GM12864 (cell line): ENCODE measurements at places on chromosomes 12 and 14.
A peak's percentile ranks its signal among the peaks of the same experiment; 100 is the strongest.

DNA sequence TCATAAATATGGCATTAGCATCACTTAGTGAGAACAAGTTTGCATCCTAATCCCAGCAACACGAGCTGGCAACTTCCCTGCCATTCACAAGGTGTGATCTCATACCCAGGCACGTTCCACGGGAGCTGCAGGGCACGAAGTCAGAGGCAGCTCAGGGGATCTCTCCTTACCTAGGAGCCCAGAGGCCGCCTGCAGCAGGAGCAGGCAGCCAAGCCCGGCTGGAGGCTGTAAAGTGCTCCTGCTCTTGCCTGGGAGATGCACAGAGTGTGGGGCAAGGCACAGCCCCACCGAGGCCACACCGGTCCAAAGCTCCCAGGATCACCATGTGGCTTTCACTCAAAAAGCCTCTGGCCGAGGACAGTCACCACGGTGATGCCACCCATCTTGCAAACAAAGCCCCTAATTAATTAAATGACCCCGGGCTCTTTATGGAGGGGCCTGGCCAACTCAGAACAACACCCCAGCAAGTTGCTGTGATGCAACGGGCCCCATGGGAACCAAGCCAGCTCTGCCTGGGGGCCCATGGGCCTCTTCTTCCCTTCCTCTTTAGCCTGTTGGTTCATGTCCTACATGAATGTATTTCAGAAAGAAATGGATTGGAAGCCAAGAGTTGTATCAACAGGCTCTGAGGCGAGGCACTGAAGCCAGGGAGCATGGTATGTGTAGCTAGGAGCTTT is 26.5 kb downstream of the NUAK1 start:
- no peak for DNase-seq

- no peak for DNase-seq
These were observed 9.7 kb downstream of the TPH2 start for GRCh38 chr12:71948390-71948789.

GRCh38 chr12:11793921-11794710 is 144.6 kb downstream of the ETV6 start:
- DNase-seq, result no peak

- no peak for DNase-seq
These were observed 732.4 kb downstream of the AACS start for GRCh38 chr12:125797421-125798175.

DNA sequence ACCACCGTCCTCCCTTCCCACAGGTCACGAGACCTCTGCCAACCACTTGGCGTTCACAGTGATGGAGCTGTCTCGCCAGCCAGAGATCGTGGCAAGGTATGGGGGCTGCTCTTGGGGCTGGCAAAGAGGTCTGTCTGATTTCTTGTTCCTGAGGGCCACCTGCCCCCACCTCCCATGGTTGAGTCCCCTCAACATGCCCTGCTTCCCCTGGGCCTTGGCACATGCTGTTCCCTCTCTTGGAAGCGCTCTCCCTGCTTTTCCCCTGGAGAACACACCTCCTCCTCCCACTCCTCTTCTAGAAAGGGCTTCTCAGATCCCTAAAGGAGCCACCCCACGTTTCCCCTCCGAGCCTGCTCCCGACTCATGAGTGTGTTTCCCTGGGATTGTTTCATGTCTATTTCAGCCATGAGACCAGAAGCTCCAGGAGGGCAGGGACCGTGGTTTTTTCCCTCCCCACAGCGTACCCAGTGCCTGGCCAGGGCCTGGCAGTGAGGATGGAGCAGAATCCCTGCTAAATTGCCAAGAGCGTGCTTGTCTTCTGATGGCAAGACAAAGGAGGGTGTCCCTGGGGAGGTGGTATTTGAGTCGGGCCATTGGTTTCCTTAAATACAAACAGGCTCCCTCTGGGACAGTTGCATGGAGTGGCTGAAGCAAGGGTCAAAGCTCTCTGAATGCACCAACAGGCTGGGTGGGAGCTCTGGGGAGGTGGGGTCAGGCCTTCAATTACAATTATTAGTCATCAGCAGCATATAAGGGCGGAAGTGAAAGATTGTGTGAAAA is 34.1 kb downstream of the CYP46A1 start:
- DNase-seq, result peak; percentile 18

DNA sequence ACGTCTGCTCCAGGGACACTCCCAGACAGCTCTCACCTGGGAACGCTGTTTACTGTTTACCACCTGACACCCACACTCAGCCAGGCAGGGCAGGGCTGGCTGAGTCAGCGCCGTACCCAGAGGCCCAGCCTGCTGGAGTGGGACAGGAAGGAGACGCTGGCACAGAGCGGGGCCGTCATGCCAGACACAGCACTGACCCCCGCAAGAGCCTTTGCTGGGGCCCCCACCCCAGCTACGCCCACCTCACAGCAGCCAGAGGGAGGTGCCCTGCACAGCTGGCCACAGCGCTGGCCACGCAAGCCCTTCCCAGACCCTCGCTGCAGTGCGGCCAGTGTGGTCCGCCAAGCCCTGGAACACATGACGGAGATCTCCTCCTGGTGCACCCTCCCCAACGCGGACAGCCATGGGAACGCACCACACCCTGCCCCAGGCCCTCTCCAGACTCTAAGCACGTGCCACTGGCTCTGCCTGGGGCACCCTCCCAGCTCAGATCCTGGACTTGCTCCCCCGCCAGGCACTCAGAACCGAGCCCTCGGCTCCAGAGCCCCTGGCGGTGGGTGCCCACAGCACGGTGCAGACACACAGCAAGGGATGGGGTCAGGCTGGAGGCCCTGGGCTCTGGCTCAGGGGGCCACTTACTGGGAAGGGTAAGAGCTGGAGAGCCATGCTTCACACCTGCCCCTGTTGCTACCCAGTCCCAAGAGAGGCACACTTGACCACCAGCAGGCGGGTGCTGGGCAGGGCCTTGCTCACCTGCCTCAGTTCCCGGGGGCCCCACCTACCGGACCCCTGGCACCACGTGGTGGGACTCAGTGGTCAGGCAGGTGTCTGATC is 5.7 kb downstream of the AHNAK2 start:
- DNase-seq, result no peak

DNA sequence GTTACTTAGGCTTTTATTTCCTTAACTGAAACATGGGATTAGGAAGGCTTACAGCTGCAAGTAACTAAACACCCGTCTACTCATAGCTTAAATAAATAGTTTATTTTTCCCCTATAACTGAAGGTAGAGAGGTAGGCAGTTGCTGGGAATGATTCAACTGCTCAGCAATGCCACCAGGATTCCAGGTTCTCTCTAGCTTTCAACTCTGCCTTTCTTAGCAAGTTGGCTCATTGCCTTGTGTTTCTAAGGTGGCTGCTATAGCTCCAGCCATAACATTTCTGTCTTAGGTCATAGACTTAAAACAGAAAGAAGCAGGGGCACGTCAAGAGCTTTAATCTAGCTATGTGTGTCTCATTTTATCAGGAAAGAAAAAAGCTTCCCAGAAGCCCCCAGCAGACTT is 103.7 kb upstream of the MDM1 start:
- DNase-seq, result no peak
